ENCODE measurements at places on chromosomes 16 and 17.

DNA sequence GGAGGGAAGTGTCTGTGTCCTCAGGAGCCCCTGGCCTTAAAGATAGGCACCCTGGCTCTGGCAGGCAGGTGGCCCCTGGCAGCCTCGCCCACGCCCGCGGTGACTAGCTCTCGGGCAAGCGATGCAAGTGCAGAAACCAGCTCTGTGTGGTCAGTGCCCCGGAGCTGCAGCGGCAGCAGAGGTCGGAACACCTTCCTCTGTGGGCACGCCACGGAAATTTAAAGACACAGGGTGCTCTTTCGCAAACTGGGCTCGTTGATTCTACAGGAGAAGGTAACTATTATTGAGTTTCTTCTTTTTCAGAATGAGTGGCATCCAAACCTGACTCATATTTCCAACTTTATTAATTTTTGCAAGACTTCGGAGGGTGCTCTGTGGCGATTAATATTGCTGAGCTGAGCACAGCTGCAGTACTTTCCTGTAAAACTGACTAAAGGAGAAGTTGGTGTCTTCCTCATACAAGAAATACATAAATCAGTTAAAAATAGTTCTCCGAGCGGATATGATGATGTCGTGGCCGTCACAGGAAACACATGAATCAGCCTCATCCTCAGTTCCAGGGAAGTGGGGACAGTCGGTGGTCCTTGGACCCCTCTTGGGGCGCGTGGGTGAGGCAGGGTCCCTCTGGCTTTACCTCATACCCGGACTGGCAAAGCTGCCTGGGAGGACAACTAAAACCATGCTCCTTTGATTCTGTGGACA lies 120.2 kb downstream of the METRNL start:
- DNase-seq, result peak; percentile 51

DNA sequence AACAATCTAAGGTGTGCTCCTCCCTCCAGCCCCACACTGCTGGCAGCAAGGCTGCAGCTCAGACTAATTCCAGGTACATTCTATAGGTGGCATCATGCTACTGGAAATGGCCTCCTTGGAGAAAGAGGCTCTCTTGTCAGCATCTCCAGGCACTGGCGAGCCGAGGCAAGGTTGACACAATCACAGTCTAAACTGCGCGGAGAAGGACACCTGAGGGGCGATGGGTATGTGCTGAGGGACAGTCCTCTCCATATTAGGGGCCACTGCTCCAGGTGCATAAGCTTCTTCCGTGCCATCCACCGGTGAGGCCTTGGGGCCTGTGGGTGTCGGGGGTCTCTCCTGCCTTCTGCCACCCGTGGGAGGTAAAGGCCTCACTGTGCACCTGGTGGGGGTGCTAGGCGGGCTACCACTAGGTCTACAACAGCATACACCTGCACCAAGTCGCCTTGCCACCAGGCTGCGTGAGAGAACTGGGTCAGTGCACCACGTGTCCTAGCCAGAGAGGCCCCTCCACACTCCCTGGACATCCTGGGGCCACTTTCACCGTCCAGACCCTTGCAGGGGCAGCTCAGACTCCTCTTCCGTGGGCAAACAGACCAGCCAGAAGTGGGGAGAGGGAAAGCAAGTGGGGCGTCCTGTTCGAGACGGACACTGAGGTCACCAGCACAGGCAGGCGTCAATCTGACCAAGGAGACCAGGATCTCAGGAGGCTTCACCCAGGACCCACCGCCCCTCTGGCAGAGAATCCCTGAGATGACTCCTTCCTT lies 12.1 kb upstream of the CBX8 start:
- no peak for DNase-seq

DNA sequence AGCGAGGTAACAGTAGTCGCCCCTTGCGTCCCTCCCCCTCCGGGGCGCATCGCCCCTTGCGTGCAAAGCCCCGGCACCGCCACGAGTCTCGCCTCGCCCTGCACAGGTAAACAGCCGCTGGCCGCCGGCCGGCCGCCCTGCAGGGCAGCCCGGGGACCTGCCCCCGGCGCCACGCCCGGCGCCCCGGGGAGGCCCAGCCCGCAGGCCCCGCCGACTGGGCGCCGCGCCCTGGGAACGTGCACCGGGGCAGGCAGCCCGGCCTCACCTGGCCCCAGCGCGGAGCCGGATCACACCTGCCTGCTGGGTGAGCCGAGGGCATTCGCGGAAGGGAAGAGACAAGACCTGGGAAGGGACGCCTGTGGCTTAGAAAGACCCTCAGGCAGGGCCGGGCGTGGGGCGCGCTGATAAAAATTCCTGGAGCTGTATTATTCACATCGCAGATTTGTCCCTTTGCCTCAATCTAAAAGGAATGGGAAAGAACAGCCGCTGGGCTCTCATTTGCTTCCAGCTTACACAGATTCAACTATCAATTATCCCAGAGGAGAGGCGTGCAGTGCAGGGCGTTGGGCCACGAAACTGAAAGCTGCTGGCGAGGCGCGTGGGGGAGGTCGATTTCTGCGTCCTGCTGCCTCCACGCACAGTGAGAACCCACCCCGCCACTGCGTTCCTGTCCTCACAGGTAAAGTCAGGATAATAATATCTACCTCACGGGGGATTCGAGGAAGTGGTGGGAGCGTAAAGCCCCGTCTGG lies 451.9 kb downstream of the SLC39A11 start:
- no peak for DNase-seq

- no peak for DNase-seq
These were observed 14.0 kb upstream of the RBFOX1 start for GRCh38 chr16:7318686-7319085.

GRCh38 chr17:2192367-2193057 lies 111.1 kb downstream of the SMG6 start:
- peak; percentile 55 for DNase-seq

- no peak for DNase-seq
These were observed 93.0 kb upstream of the ZFHX3 start for GRCh38 chr16:73140929-73141328.

GRCh38 chr17:21678393-21679081 lies 13.8 kb upstream of the KCNJ18 start:
- DNase-seq, result no peak

GRCh38 chr16:74758801-74759200 lies 15.8 kb downstream of the FA2H start:
- no peak for DNase-seq

GRCh38 chr17:6603744-6604325 lies 36.7 kb downstream of the KIAA0753 start:
- DNase-seq, result no peak

DNA sequence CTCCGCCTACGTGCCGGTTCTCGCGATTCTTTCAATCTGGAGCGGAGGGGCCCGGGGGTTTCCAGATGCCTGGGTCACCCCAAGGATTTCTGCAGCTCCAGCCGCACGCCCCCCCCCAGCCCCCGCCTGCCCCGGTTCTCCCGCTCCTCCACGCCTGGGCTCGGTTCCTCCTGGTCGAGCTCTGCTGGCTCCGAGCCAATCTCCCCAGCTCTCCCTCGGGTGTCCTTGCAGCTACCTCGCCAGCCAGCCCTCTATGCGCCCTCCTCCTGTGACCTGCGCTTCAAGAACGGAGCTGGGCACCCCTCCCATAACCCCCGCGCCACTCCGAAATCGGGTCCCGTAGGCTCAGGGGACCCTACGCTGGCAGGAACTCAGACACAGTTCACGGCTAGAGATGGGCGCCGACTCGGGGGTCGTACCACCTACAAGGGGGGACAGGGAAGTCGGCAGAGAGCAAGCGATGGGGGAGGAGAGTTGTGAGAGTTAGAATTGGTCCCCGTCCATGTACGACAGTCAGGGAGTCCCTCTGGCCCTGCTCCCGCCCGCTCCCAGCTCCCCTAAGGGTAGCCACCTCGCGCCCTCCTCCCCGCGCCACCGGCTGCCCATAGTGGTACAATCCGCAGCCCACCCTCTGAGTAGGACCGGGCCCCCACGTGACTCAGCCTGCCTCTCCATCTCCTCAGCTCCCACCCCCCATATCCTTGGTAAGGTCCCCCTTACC lies 961 bp downstream of the FGF11 start:
- DNase-seq, result no peak

DNA sequence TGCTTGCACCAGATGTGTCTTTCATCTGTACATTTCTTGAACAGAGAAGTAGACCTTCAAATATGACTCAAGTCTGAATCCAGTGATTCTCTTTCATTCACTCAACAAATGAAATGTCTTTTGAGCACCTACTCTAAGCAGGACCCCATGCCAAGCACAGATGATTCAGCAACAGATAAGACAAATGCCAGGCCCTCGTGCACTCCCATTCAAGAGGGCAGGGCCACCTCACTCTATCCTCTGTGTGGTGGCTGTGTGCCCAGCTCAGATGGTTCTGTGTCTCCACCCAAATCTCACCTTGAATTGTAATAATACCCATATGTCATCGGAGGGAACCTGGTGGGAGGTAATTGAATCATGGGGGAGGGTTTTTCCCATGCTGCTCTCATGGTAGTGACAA lies 74.1 kb upstream of the NKD1 start:
- DNase-seq, result no peak

GRCh38 chr17:77899498-77899897 lies 59.0 kb upstream of the TNRC6C start:
- no peak for DNase-seq

DNA sequence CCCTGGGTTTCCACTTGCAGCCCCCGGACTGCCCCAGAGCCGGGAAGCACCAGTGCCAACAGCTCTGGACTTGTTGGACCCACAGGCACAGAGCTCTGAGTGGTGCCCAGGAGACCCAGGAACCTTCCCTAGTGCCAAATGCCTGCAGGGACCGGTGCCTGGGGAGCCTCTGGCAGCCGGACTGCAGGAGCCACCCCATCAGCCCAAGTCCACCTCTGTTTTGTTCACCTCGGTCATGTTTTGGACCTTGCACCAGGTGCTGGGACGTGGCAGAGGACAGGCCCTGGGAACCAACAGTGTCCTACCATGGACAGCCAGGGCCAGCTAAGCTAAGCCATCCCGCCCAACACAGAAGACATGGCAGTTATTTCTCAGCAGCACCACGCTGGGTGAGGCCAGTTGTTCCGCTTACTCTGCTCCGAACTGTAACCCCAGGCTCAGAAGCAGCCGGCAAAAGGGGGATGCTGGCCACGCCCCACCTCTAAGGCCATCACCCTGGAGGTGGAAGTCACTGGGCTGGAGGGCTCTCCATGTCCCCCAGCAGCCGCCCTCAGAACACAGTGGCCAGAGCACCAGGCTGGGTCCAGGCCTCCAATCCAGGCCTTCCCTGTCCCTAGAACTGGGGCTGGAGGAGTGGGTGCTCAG lies 79.8 kb downstream of the AMFR start:
- no peak for DNase-seq

DNA sequence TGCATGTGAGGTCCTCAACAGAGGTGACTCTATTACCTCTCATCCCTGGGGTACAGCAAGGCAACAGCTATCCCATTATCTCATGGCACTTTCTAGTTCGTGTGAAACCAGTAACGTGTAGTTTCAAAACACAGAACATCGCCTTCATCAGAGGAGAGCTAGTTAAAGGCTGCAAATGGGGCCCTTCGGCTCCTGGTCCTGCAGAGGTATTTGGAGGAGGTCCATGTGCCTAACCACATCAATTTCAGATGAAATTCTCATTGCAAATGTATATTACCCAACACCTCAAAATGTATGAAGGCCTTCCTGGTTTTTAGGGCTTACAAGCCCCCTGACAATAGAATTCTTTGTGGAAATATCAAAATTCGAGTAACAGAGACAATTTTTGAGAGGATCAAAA lies 95.7 kb upstream of the PSMD7 start:
- no peak for DNase-seq

GRCh38 chr17:27906226-27906580 lies 13.0 kb upstream of the LYRM9 start:
- no peak for DNase-seq

- DNase-seq, result no peak
These were observed 4.1 kb downstream of the NAT9 start for GRCh38 chr17:74772053-74772452.

- DNase-seq, result no peak
These were observed 142.9 kb upstream of the MYOCD start for GRCh38 chr17:12522743-12523183.

- DNase-seq, result no peak
These were observed 144.1 kb downstream of the RAB11FIP4 start for GRCh38 chr17:31535581-31535981.

- no peak for DNase-seq
These were observed 5.1 kb downstream of the INPP5K start for GRCh38 chr17:1511290-1511689.

DNA sequence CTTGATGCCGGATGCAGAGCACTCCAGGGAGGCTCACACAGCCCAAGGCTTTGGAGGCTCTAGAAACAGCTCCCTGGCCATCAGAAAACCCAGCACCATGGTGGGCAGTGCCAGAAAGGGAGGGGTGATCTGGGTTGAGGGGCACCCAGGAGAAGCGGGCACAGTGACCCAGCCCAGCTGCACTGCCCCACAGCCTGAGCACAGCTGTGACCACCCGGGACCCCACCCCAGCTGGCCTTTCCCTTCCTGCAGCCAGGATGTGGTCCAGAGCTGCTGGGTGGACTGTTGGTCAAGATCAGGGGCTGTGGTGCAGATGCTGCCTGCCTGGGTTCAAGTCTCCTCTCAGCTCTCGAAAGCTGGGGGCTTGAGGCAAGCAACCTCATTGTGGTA lies 223.1 kb downstream of the ZNF423 start:
- DNase-seq, result no peak

DNA sequence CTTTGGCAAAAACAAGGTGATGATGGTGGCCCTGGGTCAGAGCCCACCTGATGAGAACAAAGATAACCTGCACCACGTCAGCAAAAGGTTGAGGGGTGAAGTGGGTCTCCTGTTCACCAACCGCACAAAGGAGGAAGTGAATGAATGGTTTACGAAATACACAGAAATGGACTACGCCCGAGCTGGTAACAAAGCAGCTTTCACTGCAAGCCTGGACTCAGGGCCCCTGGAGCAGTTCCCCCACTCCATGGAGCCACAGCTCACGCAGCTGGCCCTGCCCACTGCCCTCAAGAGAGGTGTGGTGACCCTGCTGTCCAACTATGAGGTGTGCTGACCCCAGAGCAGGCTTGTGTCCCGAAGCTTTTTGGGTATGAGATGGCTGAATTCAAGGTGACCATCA lies 29.7 kb upstream of the DLX4 start:
- no peak for DNase-seq

- no peak for DNase-seq
These were observed 53.4 kb downstream of the NF1 start for GRCh38 chr17:31148205-31148604.

- no peak for DNase-seq
These were observed 67.4 kb downstream of the RPA1 start for GRCh38 chr17:1897105-1897656.

DNA sequence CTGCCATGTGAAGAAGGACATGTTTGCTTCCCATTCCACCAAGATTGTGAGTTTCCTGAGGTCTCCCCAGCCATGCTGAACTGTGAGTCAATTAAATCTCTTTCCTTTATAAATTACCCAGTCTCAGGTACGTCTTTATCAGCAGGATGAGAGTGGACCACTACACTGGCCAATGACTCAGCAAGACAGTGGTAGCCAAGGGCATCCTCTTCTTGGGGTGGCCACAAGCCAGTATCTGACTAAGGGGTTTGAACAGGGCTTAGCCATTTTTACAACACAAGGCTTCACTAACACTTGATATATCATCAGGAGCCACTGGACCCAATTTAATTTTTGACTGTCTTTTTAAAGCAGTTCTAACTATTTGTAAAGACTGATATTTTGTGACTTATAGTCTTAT lies 21.1 kb upstream of the KRT24 start:
- no peak for DNase-seq

- DNase-seq, result no peak
These were observed 90.2 kb upstream of the TOB1 start for GRCh38 chr17:50956409-50956749.

GRCh38 chr16:74607310-74607961 lies 522 bp upstream of the GLG1 start:
- DNase-seq, result no peak

Measured in stimulated activated CD8-positive, alpha-beta memory T cell treated with anti-CD3 and anti-CD28 coated beads, Interleukin-4, amount 100 ng/mL, for 4 hours (primary cell).